ENCODE measurements at places on chromosomes 12 and 14.
A peak's percentile ranks its signal among the peaks of the same experiment; 100 is the strongest.

GRCh38 chr14:23378612-23379220 lies 1.9 kb downstream of the CMTM5 start:
- DNase-seq: no peak

DNA sequence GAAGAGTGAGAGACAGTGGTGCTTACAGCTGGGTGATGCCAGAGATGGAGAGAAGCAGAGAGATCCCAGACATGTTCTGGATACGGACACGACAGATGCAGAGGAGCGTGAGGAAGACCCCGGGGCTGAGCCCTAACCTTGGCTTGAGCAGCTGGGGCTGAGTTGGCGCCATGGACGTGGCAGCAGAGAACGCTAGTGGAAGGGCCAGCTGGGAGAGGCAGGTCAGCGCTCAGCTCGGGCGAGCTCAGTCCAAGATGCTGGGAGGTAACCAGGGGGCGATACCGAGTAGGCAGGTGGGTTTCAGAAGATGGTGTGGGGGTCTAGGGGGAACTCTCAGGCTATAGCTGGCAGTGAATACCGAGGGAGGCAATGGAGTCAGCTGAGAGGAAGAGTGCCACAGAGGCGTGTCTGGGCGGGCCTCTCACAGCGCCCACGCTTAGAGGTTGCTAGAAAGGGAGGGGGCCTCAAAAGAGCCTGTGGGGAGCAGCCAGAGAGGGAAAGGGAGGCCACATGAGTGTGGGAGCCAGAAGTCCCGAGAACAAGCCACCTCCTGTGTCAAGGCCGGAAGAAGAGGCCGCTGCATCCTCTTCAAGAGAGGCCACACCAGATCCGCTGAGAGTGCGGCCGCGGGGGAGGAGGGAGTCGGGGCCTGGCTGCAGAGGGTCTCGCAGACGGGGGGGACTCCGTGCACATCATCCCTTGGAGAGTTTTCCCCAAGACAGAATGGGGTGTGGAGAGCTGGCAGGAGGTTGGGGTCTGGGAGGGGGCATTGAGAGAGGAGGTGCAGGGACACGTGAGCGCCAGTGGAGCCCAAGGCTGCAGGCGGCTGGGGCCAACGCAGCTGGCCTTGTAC lies 57.0 kb upstream of the DIO3 start:
- peak; percentile 44 for DNase-seq

- DNase-seq: no peak
Measured at GRCh38 chr12:73361156-73361863, 1089.1 kb downstream of the TRHDE start.

DNA sequence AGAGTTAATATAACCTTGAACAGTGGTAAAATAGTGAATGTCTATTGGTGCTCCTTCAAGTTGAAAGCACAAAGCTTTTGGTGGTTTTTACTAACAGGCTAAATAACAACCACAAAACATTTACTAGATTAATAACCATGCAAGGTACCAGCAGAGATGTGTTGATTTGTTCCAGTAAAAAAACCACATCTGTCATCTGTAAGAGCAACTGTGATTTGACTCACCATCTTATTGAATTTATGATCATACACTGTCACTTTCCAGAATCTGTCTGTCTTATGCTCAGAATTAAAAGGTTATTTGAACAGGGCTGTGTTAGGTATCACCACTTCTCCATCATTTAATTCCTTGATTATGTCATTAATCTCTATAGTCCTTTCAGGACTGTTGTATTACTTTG lies 107.0 kb upstream of the PTHLH start:
- no peak for DNase-seq

GRCh38 chr12:24054416-24054815 lies 104.9 kb upstream of the SOX5 start:
- DNase-seq: no peak

GRCh38 chr12:64681200-64682052 lies 71.1 kb downstream of the RASSF3 start:
- DNase-seq: peak; percentile 63

- no peak for DNase-seq
Measured at GRCh38 chr12:3772380-3772779, 19.5 kb upstream of the CRACR2A start.

DNA sequence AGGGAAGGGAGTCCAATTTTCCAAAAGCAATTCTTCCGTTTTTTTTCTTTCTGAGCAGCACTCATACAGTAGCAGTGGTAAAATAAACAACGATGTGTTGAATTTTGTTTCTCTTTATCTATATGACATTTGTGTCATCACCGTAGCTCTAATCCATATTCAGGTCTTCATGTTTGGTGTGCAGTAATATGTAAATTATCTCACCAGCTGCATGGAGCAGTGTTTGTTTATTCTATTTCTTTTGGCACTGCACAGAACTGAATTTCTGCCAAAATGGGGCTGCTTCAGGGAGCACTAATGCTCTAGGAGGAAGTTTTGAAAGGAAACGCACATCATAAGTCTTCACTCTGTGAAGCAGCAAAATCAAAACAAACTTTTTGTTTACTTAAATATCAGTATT lies 130.0 kb upstream of the NPAS3 start:
- no peak for DNase-seq

DNA sequence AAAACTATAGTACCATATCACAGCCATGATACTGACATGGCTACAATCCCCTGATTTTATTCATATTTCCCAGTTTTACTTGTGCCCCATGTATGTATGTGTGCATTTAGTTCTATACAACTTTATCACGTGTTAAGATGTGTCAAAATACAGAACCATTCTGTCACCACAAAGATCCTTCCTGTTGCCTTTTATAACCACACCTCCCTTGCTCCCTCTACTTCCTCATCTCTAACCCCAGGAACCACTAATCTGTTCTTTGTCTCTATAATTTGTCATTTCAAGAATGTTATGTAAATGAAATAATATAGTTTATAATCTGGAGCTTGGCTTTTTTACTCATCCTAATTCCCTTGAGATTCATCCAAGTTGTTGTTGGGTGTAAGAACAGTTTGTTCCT lies 358.4 kb downstream of the DPF3 start:
- DNase-seq: no peak

- no peak for DNase-seq
Measured at GRCh38 chr12:50934981-50935807, 17.1 kb upstream of the HIGD1C start.

DNA sequence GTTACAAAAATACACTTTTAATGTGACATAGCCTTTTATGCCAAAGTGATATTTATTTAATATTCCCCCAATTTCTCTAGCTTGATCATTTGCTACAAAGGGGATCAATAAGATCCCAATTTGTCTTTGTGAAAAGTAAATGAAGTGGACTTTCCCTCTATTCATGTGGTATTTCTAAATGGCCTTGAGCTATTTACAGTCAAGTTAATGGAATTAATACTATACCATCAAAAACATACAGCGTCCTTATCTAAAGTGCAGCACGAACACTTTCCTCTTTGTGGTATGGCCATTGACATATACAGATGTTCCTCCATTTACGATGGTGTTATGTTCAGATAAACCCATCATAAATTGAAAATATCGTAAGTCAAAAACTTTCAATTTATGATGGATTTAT lies 23.2 kb downstream of the CFL2 start:
- no peak for DNase-seq

- no peak for DNase-seq
Measured at GRCh38 chr12:27864521-27864920, 84.5 kb upstream of the MANSC4 start.

GRCh38 chr12:2765052-2765451 lies 29.7 kb upstream of the FKBP4 start:
- no peak for DNase-seq

DNA sequence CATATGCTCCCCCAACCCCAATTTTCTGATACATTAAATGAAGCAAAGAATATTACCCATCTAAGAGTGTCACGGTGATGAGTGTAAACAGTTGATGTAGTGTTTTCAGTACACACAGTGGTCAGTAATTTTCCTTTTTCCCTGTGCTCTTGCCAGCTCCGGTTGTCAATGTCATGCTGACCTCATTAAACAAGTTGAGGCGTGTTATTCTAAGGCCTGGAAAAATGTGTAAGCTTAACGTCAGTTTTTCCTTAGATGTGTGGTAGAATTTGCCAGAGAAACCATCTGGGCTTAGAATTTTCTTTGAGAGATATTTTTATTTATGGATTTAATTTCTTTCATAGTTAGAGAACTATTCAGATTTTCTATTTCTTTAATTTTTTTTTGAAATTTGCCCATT lies 11.7 kb upstream of the SERPINA6 start:
- DNase-seq: no peak

DNA sequence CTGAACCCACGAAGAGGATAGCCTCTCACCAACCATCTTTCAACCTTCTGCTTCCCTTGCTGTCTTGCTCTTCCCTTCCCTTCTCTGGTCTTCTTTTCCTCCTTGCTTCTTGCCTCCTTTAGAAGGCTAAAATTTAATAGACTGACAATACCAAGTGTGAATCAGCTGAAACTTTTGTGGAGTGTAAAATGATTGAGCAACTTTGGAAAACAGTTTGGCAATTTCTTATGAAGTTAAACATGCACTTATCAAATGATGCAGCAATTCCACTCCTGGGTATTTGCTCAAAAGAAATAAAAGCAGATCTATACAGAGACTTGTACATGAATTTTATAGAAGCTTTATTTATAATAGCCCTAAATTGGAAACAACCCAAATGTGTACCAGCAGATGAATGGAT lies 3.3 kb upstream of the KRT86 start:
- no peak for DNase-seq

- DNase-seq: no peak
Measured at GRCh38 chr14:51860825-51861499, 550 bp downstream of the GNG2 start.

- DNase-seq: peak; percentile 37
Measured at GRCh38 chr14:98947911-98948595, 323.9 kb downstream of the BCL11B start.

DNA sequence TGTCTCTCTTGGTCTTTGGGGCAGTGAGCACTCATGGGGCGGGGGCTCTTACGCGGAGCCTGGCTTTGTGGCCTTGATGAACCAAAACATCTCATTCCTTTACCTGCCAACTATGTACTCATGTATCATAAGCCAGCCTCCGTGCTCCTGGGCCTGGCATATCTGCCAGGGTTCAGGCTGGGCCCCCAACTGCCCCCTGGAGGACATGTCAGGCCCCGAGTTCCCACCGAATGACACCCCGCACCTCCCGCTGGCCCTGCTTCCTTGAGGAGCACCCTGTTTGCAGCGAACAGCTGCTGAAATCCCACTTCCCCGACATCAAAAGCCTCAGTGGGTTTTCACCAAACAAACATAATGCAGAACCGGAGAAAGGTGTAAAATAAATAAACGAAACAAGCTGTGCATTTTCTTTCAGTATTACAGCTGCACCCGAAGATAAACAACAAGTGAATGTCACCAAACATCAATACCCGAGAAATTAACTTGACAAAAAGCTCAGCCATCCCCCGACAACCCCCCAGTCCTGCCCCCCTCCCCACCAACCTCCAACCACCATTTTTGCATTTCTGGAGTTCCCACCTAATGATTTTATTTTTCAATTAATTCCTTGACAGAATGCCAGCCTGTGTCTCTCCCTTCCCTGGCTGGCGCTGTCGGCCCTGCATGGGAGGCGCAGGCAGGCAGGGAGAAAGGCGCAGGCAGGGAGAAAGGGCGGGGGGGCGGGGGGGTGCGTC lies 139.2 kb downstream of the RBM19 start:
- no peak for DNase-seq

DNA sequence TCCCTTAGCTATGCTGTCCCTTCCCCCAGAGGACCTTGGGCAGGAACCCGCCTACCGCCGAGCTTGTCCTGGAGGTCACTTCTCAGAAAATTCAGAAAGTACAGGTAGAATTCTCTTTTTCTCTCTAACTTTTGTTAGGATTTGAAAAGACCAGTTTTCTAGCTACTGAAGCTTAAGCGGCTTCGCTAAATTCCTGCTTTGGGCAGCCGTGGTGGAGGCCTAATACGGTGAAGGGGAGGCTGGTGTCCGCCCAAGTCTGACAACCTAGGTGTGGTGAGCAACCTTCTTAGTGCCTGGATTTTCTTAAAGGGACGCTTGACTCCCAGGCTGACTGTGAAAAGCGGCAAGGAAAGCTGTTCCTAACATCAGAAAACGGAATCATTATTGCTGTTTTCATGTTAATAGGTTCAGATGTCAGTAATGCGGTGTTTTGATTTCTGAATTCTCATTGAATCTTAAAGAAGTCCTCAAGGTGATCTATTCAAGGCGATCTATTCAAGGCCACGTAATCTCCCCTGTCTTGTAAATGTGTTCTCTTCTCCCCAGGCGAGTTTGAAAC lies 835 bp downstream of the FGD4 start:
- no peak for DNase-seq

- no peak for DNase-seq
Measured at GRCh38 chr12:32559434-32559833, 119.7 kb upstream of the DNM1L start.

DNA sequence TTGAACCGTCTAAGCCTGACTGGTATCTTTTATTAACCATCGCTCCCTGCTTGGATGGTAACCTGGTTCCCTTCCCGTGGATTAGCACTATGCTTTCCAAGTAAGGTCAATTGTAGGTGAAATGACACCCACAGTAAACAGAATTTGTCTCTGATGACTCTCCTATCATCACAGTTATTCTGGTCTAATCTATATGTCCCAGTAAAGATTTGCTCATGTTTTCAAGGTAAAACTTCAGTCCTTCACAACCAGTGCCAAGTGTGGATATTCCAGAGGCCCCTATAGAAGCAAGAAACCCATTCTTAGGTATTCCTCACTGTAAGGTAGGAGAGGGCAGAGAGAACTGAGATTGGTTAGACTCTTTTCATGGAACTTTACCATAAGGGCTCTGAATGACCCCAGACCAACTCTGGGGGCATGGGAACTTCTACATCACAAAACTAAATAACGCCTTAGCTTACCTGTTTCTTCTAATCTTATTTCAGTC lies 9.9 kb upstream of the HAUS4 start:
- DNase-seq: no peak

DNA sequence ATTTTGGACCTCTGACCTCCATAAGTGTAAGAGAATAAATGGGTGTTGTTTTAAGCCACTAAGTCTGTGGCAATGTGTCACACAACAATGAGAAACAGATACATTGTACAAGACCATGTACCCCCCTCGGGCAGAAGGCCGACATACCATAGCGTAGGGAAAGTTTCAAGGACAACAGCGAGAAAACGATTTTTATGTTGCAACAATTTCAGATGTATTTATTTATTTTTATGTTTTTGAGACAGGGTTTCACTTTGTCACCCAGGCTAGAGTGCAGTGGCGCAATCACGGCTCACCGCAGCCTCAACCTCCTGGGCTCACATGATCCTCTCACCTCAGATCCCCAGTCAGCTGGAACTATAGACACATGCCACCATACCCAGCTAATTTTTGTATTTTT lies 136.4 kb upstream of the NCOR2 start:
- no peak for DNase-seq

GRCh38 chr14:78182722-78183121 lies 12.5 kb downstream of the NRXN3 start:
- peak; percentile 24 for DNase-seq

All from activated effector memory CD4-positive, alpha-beta T cell treated with anti-CD3 and anti-CD28 coated beads, Interleukin-2, amount 50 U/mL, for 16 hours (primary cell).